ENCODE measurements at places on chromosomes 13 and 19.

DNA sequence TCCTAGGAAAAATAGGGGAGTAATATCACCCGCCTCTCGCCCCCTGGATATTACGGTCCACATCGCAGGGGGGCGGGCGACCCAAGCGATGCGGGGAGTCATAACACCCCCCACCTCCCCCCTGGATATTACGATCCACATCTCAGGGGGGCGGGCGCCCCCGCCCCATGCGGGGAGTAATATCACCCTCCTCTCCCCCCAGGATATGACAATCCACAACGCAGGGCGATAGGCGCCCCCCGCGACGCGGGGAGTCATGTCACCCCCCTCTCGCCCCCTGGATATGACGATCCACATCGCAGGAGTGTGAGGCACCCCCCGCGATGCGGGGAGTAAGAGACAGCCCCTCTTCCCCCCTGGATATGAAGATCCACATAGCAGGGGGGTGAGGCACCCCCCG is 684.4 kb upstream of the PCDH9 start:
- DNase-seq: no peak

- no peak for DNase-seq
Measured at GRCh38 chr13:41107104-41107571, 25.5 kb downstream of the KBTBD6 start.

DNA sequence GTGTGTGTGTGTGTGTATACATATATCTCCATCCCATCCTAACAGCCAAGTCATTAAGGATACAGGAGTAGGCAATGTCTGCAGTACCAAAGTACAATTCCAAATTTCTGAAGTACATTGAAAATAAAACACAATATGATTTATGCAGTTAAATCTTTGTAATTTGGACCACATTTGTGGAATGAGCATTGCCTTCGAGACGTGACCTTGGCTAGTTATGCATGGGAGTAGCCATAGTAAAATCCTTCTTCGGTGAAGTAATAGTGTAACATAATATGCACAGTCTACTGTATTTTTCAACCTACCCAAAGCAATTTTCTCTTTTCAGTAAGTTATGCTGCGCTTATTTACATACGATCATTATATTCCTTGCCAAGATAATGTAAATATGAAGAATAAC is 665.7 kb upstream of the GPC6 start:
- no peak for DNase-seq

- DNase-seq: no peak
Measured at GRCh38 chr19:55161571-55162322, 4.2 kb upstream of the TNNI3 start.

DNA sequence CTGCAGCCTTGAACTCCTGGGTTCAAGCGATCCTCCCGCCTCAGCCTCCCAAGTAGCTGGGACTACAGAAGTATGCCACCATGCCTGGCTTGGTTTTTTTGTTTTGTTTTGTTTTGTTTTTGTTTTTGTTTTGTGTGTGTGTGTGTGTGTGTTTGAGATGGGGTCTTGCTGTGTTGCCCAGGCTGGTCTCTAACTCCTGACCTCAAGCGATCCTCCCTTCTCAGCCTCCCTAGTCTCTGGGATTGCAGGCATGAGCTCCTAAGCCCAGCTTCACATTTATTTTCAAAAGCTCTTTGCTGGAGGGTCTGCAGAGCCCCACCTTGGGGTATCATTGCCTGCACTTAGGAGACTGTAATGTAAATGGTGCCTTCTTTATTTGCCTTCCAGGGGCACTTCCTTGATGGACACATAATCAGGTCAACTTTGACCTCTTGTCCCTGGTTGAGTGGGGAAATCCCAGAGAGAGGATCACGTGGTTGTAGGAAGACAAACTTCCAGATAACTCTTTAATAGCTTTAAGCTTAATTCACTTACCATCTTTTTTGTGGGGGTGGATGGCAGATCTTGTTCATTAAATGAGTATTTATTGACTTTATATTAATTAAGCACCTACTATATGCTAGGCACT is 72.9 kb upstream of the NPAS1 start:
- DNase-seq: no peak

- DNase-seq: no peak
Measured at GRCh38 chr13:66860878-66861417, 369.2 kb downstream of the PCDH9 start.

DNA sequence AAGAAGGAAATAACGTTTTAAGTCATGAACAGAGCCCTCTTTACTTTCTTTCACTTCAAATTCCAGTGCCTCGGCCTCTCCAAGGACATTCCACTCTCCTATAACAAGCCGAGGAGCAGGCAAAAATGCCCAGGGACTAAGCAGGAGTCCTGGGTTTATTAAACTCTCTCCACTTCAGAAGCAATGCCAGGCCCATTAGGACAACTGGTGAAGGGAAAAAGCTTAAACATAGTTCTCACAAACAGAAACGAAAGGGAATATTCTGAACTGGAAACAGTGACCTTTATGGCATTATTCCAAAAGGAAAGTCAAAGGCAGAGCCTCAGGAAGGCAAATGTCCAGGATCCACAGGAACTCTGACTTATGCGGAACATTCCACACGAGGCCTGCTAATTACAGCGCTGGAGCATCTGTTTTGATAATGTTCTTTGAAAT is 30.9 kb upstream of the MED4 start:
- no peak for DNase-seq

DNA sequence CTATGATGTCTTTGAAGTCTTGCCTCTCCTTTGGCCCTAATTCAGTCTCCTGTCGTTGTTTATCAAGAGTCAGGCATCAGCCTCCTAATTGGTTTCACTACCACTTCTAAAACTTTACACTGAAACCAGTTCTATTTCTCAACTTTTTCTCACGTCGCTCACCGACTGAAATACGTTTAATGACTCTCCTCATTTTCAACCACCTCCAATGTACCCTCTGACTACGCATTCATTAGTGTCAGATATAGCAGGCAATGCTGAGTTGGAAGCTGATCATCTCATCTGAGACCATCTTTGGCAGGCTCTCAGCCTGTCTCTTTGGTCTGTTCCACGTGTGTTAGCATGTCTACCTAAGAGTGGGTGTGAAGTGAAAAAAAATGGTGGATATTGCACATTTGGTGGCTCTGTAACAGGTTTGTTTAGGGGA is 128.1 kb downstream of the KL start:
- DNase-seq: no peak

DNA sequence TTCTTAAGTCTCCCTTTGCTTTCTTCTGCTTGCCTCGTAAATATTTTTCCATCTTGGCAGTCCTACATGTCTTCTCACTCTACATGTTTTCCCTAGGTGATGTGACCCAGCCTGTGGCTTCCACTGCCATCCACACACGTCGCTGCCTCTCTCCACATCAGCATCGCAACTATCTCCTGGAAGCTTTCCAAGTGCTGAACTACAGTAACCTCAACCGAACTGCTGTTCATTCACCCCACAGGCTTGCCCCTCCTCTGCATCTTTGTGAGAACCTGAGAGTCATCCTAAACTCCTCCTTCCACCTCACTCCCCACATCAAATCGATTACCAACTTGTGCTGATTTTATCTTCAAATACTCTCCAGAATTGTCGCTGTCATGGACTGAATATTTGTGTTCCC is 41.2 kb upstream of the USPL1 start:
- no peak for DNase-seq

DNA sequence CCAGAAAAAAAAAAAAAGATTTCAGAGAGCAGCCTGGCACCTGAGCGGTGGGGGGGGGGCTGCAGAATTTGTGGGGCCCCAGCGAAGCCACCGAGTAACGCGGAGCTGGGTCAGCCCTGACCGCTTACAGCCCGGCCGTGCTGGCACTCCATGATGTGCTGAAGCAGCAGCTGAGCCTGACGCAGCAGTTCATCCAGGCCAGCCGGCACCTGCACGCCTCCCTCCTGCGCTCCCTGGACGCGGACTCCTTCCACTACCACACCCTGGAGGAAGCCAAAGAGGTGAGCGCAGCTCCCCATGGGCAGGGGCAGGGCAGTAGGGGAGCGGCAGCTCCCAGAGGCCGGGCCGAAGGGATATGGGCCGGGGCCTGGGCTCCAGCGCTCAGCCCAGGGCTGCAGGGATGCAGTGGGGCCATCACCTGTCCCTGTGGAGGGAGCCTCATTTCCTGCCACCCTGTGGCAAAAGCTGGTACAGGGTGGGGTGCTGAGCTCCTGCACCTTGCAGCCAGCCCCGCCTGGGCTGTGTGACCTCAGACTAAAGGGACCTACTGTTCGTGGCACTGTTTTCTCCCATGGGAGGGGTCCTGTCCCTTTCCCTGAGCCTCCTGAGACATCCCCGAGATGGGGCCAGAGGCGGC is 18.3 kb downstream of the C19orf44 start:
- DNase-seq: no peak

GRCh38 chr13:62643007-62643483 is 1227.4 kb upstream of the PCDH20 start:
- DNase-seq: no peak

DNA sequence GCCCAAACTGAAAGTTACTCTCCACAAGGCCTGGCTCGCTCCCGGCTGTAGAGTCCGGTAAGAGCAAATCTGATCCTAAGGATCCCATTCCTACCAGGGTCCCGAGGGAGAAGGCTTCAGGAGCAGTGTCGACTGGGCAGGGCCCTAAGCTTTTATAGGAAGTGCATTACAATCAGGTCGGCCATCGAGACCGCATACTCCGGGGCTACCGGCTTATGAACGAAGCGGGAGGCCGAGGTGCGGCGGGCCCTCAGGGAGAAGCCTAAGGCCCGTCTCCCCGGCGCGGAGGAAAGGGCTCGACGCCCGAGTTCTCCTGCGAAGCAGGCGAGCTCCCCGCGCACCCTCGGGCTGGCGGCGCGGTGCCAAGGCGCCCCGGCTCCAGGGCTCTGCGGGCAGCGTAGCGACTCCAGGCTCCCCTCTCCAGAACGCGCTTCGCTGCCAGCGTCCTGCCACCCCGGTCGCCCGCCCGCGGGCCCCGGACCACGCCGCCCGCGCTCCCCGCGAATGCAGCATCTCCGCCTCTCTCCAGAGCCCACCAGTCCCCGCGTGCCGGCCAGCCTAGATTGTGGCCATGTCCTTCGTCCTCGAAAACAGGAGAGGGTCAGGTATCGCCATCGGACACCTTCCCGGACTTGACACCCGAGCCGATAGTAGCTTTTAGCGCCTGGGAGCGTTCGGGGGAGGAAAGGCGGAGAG is 1.4 kb downstream of the EFNB2 start:
- DNase-seq: no peak

All from D721Med (cell line).